CD4-positive, alpha-beta T cell treated with Interleukin-6 at 100 ng/mL for 8 hours (primary cell): ENCODE measurements at places on chromosomes 16 and 17.
A peak's percentile ranks its signal among the peaks of the same experiment; 100 is the strongest.

DNA sequence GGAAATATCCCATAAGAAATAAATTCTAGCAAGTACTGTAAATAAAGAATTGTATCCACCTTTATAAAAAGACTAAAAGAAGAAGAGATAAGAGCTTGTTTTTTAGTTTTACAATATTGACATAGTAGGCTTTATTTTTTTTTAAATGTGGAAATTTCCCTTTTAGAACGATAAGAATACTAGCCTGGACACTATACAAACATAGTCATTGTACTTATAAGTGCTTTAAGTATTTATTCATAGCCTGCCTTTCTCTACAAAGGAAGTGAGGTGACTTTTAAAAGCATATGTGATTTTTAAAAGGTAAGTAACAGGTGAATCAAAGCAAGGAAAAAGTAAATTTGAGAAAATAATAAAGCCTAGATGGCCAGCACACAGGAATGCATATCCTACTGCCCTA, 17.7 kb downstream of the TOX3 start:
- DNase-seq: no peak

- DNase-seq: no peak
Measured at GRCh38 chr17:32484041-32484461, 2.7 kb upstream of the CDK5R1 start.

- peak; percentile 35 for DNase-seq
Measured at GRCh38 chr16:57141822-57142631, 43.8 kb downstream of the PSME3IP1 start.

DNA sequence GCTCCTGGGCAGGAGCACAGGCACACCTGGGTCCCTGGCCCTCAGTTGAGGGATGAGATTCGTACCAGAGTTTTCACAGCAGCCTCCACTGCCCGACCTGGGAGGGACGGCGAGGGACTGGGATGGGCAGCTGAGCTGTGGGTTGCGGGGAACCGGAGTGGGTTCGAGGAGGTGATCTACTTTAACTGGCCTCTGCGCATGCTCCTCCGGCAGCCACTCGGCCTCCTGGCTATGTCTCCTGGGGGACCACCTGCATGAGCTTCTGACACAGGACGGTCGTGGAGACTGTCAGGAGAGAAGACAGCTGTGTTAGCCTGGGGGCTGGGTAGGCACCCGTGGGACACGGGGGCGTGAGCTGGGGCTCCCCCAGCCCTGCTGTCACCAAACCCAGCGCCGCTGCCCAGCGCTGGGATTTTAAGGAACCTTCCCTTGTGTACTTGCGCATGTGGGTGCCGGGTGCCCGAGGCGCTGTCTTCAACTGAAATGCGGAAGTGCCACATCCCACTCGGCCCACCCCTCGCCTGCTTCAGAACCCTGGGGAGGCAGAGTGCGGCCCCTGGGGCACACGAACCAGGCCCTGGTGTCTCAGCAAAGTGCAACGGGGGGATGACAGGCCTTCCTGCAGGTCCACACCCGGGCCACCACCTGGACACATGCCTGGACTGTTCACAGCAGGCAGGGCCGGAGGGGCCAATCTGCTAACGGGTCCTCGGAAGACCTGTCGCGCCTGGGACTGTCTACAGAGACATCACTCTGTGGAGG, 36.4 kb downstream of the SLC7A5 start:
- DNase-seq: no peak

DNA sequence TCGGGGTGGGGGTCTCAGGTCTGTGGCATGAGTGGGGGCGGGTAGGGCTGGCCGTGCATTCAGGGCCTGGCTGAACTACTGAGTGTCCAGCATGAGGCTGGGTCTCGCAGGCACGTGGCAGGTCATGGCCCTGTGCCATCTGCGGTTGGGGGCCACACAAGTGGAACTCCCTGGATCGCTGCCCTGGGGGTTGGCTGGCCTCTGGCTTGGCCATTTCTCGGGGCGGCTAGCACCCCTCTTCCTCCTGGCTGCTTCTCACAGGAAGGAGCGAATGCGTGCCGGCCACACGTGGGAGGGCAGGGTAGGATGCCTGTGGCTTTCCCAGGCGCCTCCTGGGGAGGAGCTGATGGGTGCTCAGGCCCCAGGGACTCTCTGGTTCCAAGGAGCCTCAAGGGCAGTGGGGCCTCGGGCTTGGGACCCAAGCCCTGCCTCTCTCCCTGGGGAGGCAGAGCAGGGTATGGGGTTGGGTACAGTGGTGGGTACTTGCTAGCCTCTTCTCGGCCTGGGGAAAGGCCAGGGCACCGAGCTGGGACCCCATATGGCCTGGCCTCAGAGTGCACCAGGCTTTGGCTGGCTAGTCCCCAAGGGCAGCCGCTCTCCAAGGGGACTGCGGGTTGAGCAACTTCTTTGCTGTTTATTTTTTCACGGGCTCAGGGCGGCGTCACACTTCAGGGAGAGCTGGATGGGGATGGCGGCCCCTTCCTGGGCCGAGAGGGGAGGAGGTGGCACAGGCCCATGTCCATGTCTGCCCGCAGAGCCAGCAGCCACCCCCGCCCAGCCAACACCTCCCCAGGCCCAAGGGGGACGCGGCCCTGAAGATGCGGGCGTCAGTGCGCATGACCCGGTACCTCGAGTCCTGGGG, 37.5 kb downstream of the ADCY7 start:
- DNase-seq: no peak

GRCh38 chr17:79707931-79708891, 22.5 kb upstream of the ENPP7 start:
- DNase-seq: peak; percentile 50

GRCh38 chr16:87016046-87017035, 300.9 kb downstream of the C16orf95 start:
- DNase-seq: no peak

DNA sequence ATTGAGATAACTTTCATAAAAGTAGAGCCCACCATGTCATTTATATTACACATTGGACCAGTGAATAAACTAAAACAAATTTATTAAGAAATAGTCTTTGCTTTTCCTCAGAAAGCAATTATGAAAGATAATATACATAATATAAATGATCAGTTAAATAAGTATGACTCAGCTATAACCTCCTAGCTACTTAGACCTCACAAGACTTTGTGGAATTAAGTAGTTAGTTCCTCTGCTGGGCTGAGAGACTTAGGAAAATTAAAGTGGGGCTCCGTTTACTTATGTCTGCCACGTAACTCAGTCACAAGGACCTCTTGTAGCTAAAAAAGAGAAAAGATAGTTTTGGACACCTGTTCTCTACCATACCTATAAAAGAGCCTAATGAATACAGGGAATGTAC, 76.9 kb downstream of the MRTFB start:
- no peak for DNase-seq

DNA sequence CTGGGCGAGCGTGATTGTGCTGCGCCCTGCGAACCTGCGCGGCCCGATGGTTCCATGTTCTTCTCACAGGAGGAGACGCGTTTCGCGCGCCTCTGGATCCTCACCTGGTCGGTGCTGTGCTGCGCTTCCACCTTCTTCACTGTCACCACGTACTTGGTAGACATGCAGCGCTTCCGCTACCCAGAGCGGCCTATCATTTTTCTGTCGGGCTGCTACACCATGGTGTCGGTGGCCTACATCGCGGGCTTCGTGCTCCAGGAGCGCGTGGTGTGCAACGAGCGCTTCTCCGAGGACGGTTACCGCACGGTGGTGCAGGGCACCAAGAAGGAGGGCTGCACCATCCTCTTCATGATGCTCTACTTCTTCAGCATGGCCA, 1.0 kb downstream of the FZD2 start:
- no peak for DNase-seq

- no peak for DNase-seq
Measured at GRCh38 chr16:65212240-65212639, 90.4 kb upstream of the CDH11 start.

DNA sequence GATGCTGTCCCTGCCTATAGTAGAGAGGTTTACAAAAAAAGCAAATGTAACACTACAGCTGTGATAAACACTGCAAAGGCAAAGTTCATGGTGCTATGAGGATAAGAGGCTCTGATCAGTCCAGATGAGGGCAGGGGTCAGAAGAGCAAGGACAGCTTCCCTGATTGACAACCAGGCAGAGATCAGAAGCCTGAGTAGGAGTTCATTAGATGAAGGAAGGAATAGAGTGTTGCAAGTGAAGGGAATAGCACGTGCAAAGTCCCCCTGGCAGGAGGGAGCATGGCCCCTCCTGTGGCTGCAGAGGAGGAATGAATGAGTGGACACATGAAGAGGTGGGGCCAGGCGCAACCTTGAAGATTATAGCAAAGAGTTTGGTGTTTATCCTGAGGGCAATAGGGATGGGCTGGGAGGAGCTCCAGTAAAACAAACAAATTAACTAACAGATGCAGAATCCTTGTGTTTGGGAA, 208.4 kb upstream of the IRX5 start:
- DNase-seq: no peak

GRCh38 chr17:62692721-62693431, 65.4 kb downstream of the MRC2 start:
- no peak for DNase-seq

- no peak for DNase-seq
Measured at GRCh38 chr16:54067322-54068065, 219.1 kb downstream of the IRX3 start.

DNA sequence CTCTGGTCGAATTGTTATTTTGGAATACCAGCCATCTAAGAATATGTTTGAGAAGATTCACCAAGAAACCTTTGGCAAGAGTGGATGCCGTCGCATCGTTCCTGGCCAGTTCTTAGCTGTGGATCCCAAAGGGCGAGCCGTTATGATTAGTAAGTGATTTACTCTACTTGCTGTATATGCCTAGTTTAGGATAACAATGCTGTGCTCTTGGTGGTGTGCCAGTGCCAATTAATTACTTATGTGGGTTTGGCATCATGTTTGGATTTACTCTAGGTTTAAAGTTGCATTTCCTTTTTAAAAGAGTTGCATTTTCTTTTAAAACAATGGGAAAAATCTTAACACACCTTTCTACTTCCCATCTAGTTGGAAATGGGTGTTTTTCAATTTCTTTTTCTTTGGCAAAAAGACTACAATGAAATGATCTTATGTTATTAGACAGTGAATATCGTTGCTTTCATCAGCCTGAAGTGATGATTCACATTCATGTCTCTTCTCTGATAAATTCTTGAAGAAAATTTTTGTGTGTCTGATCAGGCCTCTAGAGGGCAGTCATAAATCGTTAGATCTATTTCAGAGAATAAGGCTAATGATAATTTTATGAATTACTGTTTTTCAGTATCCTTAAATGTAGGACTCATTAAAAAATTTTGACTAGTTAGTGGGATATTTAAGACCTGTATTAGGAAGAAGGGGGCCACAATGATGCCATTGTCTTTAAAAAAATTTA, 5.6 kb downstream of the SF3B3 start:
- peak; percentile 17 for DNase-seq

GRCh38 chr17:35087731-35088355, 24.3 kb upstream of the RFFL start:
- DNase-seq: peak; percentile 20

DNA sequence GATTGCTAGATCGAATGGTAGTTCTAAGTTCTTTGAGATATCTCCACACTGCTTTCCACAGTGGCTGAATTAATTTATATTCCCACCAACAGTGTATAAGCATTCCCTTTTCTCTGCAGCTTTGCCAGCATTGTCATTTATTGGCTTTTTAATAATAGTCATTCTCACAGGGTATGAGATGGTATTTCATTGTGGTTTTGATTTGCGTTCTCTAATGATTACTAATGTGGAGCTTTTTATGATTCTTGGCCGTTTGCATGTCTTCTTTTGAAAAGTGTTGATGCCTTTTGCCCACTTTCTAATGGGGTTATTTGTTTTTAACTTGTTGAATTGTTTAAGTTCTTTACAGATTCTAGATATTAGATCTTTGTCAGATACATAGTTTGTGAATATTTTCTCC, 36.5 kb upstream of the BCAS3 start:
- DNase-seq: no peak

GRCh38 chr17:32871746-32872145, 5.2 kb downstream of the MYO1D start:
- DNase-seq: no peak

DNA sequence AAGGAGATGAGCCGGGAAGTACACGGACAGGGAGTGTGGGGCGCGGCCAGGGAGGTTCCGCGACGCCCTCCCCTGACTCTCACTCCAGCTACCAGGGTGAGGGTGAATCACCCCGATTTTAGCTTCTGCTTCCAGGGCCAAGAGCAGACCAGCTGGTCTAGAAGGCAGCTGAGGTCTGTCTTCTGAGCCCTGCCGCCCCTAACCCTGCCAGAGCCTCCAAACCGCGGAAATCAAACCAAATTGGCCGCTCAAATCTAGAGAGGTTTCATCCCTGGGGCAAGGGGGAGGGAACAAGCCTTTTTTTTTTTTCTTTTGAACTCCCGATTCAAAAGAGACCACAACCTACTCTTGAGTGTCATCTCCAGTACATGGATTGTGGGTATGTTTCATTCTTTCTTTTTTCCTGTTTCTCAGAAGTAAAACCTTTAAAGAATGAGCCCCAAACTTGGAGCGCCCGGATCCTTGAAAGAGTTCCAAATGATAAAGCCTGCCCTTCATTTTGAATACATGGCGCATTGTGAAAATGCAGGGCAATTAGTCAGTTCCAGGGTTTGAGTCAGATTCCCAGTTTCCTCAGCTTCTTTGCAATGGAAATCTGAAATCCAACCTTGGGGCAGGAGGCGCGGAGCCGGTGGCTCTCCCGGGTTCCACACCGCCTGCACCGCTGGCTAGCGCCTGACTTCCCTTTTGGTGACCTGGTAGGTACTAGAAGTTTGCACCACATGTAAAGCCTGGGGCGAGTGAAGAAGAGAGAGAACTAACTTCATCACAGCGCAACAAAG, 16.5 kb upstream of the ZFHX3 start:
- no peak for DNase-seq

DNA sequence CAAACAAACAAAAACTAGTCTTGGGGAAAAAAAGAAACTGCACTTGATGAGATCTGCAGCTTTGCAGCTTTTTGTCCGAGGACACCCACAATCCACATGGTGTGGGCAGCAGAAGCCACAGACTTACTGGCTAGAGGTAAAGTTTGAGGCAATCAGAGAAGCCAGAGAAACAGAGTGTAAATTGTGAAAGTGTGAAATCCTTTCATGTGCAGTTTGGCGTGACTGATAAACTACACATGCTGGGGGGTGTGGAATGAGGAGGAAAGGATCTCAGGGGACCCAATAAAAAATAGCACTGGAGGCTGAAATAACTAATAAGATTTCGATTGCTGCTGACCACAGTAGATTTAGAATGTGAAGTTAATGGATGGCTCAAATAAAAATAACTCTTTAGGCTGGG, 42.4 kb upstream of the HOXB13 start:
- no peak for DNase-seq

DNA sequence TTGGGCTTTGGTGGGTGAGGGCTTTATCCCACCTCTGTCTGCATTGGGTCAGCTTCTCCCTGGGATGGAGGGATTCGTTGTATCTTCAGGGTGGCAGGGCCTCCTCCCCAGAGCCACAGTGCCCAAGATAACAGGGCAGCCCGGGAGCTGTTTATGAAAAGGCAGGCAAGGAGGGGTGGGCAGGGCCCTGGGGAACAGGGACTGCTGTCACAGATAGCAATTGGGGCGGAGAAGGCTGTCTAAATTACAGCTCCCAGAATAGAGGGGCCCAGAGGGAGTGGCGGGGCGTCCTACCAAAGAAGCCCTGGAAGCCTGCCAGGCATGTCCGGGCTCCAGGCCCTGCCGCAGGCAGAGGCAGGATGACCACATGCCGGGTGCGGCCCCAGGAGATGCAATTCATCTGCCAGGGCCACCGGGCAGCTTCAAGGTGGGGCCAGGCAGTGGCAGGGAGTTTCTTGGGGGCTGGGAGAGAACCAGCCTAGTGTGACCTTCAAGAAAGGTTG, 18.8 kb upstream of the PHOSPHO1 start:
- DNase-seq: no peak

GRCh38 chr17:1731194-1731506, 6.6 kb downstream of the WDR81 start:
- DNase-seq: no peak

GRCh38 chr16:63623551-63624039, 1498.3 kb downstream of the CDH11 start:
- DNase-seq: no peak

GRCh38 chr16:53973021-53973420, 269.1 kb downstream of the FTO start:
- no peak for DNase-seq
